ENCODE measurements at places on chromosomes 4 and X.

DNA sequence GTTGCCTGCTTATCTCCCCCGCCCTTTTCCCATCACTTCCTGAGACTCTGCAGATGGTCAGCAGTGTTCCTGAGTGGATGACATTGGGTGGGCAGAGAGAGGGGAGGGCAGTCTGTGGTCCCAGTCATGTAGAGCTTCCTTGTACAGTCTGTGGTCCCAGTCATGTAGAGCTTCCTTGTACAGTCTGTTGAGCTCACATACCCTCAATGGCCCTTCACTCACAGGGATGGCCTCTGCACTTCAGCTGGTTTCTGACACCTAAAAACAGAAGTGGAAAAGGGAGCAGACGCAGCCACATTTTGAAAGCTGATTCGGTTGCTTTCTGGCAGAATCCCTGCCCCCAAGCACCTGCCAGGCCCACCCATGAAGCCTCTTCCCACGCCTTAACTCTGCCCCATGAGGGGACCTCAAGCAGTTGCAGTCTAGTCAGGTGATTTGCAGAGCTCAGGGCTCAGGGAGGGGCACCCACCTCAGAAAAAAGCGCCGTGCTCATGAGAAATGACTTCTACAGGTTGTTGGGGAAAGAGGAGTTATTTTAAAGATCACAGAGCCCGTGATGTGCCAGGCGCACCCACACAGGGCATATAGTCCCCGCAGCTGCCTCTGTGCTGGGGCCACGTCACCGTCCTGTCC, 3.6 kb upstream of the TMEM271 start:
- DNase-seq: no peak

GRCh38 chrX:103418811-103419340, 42.5 kb downstream of the BEX3 start:
- no peak for DNase-seq

DNA sequence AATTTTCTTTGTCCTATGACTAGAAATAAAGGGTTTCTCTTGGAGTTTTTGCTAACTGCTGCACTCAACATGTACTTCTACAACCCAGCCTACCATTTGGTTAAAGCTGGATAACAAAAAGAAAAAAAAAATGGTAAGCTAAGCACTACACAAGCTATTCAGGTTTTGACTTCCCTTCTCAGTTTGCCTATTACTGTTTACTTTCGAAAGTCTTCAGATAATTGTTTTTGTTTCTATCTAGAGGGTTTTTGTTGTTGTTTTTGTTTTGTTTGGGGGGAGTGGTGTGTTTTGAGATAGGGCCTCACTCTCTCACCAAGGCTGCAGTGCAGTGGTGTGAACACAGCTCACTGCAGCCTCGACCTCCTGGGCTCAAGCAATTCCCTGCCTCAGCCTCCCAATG, 46.6 kb downstream of the CLOCK start:
- DNase-seq: no peak

DNA sequence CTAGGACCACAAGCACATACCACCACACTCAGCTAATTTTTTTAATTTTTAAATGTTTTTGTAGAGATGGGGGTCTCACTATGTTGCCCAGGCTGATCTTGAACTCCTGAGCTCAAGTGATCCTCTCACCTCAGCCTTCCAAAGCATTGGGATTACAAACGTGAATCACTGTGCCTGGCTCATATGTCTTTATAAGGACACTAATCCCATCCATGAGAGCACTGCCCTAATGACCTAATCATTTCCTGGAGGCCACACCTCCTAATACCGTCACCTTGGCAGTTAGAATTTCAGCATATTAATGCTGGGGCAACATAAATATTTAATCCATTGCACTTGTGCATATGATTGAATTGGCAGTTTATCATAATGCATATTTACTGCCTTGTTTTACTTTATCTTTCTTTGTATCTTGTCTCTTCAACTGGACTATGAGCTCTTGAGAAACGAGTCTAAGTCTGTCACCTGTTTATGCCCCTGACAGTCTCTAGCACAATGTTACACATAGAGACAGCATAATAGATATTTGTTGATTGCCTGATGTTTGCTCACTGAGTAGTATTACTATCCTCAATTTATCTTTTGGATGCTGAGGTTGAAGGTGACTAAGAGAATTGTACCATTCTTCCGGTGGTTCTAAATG, 172.0 kb downstream of the AASDH start:
- no peak for DNase-seq

GRCh38 chr4:26214994-26215393, 105.8 kb upstream of the RBPJ start:
- no peak for DNase-seq

DNA sequence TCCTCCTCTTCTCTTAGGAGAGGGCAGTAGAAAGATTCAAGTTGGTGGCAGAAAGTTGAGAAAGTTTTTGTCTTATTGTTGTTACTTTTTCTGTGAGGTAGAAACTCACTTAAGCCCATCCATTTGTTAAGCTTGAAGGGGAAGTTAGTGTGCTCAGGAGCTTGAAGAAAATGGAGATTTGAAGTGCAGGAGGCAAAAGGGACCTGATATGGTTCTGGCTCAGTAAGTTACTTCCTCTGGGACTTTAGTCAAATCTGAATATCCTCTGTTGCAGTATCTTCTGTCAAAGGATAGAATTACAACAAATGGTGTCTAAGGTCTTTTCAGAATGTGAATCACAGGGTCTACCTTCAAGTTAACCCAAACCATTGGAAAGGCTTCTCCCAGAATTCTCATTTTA, 46.2 kb downstream of the CXCL13 start:
- DNase-seq: no peak

GRCh38 chr4:69830560-69831269, 29.2 kb downstream of the SULT1E1 start:
- no peak for DNase-seq

DNA sequence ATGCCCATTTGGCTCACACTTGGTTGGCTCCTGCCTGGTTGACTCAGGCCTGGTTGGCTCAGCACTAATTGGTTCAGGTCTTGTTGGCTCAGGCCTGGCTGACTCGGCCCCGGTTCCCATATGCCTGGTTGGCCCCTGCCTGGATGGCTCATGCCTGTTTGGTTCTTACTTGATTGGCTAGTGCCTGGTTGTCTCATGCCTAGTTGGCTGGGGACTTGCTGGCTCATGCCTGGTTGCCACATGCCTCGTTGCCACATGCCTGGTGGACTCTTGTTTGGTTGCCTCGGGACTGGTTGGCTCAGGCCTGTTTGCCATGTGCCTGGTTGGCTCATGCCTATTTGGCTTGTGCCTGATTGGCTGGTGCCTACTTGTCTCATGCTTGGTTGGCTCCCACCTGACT, 103.7 kb downstream of the APOOL start:
- DNase-seq: no peak

DNA sequence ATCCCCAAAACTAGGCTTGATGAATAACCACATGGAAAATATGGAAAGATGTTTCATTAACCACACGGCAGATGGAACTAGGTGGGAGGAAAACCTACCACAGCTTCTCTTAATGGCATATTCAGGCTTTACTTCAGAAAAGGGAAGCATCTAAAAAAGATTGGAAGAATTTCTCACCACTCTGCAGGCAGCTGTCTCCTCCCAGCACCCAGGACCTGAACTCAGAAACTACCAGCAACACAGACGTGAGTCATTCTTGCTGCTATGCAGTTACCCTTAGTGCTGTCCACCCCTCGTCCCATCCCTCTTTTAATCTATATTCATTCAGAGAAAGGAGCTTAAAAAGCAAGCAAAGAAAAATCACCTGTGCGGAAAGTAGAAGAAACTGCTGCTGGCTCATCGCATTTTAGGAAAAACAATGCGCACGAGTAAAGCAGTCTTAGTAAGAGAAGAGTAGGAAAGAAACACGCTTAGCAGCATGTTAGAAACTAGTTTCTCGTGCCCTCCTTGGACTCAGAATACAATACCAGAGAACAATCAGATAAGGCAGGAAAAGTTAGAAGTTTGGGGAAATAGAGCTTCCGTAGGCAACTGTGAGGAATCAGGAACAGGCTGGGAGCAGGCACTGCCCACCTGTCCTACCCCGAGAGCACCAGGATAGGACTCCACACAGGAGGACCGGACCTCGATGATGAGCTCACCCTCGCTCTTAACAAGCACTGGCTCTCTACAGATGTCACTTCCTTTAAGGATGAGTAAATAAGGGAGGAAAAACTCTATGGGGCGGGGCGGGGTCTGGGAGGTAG, 48.1 kb upstream of the ENPP6 start:
- DNase-seq: no peak

Data from stimulated activated CD8-positive, alpha-beta memory T cell treated with anti-CD3 and anti-CD28 coated beads, Interleukin-15, amount 100 ng/mL, for 4 hours (primary cell).